ENCODE measurements at places on chromosomes 5 and 9. TPM values are rescaled to one million over a fixed set of nuclear protein-coding genes. Genes with fewer than 3 reads are reported as not detected.

DNA sequence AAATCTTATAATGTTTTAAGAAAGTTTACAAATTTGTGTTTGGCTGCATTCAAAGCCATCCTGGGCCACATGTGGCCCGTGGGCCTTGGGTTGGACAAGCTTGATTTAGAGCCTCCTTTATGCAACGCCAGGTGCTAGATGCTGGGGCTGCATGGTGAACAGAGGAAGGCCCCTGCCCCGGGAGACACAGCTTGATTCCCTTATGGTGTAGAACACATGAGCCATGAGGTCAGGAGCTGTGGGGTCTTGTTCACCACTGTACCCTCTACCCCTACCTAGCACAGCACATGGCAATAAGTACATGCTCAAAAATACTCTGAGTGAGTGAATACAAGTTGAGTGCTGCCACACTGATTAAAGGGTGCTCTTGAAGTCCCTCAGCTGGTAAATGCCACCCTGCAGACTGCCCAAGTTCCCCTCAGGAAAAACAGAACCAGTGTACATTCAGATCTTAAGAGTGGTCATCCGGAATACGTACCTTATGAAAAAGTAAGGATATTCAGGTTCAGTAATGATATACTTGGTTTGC is 71.9 kb downstream of the ARRDC3 start:
- DNase-seq, result no peak

- DNase-seq, result no peak
These were observed 60.1 kb downstream of the PRKACG start for GRCh38 chr9:68953771-68954170.

GRCh38 chr9:89555451-89556375 is 49.1 kb upstream of the GADD45G start:
- no peak for DNase-seq

GRCh38 chr5:124536333-124536732 is 210.1 kb downstream of the ZNF608 start:
- no peak for DNase-seq

GRCh38 chr5:159781626-159782157 is 134.6 kb upstream of the ADRA1B start:
- no peak for DNase-seq

DNA sequence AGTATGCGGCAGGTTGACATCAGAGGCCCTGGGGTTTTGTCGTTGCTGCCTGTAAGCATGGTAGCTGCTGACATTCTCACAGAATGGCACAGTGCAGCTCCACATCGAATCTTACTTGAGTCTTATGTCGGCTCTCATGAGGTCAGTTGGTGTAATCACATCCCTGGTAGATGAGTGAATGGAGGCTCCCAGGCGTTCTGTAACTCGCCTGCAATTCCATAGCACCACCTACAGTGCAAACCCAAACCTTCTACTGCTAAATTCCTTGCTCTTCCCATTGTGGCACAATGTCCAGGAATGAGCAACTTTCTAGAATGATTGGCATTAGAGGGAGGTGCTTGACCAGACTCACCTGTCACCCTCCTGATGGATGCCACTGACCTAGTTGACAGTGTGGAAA is 578.4 kb downstream of the CCDC171 start:
- DNase-seq, result no peak

- no peak for DNase-seq
These were observed 12.2 kb downstream of the TNIP1 start for GRCh38 chr5:151068433-151069197.

- no peak for DNase-seq
These were observed 830.4 kb downstream of the MAT2B start for GRCh38 chr5:164335837-164336236.

DNA sequence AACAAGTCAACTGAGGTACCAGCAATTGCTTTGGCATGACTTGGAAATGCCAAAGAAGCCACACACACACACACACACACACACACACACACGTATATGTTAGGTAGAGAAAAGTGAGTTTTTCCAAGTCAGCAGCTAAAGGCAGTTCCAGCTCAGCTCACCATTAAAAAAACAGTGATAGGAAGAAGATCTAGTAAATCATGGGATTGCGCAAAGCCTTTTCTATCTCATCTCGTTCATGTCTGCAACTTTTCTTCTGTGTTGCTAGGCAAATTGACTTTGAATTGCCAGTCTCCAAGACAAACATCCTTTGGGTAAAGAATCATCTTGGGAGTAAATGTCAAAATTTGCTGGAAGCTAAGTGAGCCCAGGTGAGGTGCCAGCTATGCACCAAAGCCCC is 500.1 kb downstream of the ENC1 start:
- DNase-seq, result no peak

DNA sequence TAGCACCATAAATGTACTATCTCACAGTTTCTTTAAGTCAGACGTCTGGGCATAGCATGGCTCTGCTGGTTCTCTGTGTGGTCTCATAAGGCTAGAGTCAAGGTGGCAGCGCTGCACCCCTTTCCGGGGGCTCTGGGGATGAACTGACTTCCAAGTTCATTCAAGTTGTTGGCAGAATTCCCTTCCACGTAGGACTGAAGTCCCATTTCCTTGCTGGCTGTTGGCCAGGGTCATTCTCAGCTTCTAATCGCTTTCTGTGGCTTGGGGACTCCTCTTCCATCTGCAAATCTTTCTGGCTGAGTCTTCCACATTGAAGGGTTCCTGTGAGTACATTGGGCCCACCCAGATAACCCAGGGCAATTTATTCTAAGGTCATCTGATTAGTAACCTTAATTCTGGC is 211.0 kb downstream of the AGTPBP1 start:
- no peak for DNase-seq

DNA sequence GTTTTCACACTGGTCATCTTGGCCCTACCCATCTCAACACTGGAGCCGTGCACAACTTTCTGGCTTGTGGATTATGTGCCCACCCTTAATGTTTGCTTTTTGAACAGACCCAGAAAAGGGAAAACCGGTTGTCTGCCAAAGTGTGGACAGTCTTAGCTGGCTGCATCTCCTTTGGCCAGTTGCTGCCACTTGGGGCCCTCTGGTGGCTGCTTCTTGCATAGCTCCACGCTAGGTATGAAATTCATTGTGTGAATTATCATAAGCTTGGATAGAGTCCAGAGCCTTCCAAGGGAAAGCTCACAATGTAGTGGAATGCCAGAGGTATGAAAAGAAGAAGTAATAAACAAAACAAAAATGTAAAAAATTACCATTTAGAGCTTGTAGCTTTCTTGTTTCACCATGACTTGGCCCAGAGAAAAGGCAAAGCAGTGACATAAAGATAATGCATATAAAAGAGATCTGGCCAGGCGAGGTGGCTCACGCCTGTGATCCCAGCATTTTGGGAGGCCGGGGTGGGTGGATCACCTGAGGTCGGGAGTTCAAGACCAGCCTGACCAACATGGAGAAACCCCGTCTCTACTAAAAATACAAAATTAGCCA is 12.5 kb upstream of the SLC36A3 start:
- DNase-seq, result peak; percentile 83

GRCh38 chr5:73314395-73315257 is 134.0 kb downstream of the FOXD1 start:
- DNase-seq, result no peak

DNA sequence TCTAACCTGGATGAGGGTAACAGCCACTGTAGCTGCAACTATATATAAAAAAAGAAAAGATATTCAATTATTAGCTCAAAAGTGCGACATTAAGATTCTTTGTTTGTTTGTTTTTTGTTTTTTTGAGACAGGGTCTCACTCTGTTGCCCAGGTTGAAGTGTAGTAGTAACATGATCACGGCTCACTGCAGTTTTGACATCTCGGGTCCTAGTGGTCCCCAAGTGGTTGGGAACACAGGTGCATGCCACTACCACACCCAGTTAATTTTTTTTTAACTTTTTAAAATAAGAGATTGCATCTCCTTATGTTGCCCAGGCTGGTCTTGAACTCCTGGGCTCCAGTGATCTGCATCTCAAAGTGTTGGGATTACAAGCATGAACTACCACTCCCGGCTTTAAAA is 61.8 kb downstream of the MEF2C start:
- no peak for DNase-seq

Gene KCNV2
- not detected for total RNA-seq

Gene CDKN2B-AS1
- not detected for total RNA-seq

Gene FGF18
- total RNA-seq, result 10.1 TPM

Gene SCGB3A2
- total RNA-seq, result not detected

Gene PIP5K1B
- 60.6 TPM for total RNA-seq

Gene INSL4
- not detected for total RNA-seq

Gene QRFP
- total RNA-seq, result not detected
